ENCODE measurements at places on chromosomes 16 and 17. TPM values are rescaled to one million over a fixed set of nuclear protein-coding genes. Genes with fewer than 3 reads are reported as not detected.

- no peak overlapping the region for H3K4me3 ChIP-seq
- H3K4me1 ChIP-seq, result peaks cover 11% of the 10 kb centered on the region
- no peak for DNase-seq
- peaks cover 7% of the 10 kb centered on the region for H3K36me3 ChIP-seq
- peaks cover 18% of the 10 kb centered on the region for H3K27me3 ChIP-seq
Observed at GRCh38 chr16:4208341-4208751, 33.5 kb downstream of the SRL start.

- H3K36me3 ChIP-seq, result no peaks in the 10 kb centered on the region
- H3K27ac ChIP-seq, result no peak overlapping the region
- no peak overlapping the region for H3K4me3 ChIP-seq
- H3K4me1 ChIP-seq, result no peaks in the 10 kb centered on the region
- peaks cover 16% of the 10 kb centered on the region for H3K27me3 ChIP-seq
Observed at GRCh38 chr17:13031718-13032350, 14.0 kb upstream of the ELAC2 start.

DNA sequence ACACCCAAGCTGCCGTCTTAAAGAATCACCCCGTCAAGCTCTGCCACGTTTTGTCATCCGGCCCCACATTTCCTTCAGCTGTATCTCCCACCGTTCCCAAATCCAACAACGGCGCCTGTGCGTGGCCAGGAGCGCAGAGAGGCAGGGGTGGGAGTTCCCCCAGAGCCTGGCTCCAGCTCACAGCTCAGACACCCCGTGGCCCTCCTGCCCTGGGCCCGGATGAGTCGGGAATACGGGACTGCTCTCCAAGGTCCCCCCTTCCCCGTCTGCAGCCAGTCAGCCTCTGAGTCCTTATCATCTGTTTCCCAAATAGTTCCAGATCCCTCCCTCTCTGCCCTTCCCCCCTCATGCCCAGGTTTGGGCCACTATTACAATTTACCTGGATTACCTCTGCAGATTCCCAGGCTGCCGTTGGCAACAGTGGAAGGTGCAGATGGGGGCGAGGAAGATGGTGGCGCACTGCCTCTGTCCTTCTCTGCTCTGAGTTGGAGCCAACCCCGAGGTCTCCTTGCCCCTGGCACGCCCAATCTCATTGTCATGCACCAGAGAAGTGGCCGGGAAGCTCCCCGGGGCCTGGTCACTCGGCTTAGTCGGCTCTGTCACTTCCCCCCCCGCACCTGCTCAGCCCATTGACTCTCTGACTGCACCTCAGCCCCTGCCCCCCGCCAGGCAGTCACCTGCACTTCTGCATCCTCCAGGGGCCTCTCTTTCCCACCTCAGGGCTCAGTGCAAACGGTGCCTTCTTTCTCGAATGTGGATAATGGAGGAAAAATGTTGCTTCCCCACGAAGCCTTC is 18.3 kb upstream of the RPTOR start:
- no peaks in the 10 kb centered on the region for H3K36me3 ChIP-seq

DNA sequence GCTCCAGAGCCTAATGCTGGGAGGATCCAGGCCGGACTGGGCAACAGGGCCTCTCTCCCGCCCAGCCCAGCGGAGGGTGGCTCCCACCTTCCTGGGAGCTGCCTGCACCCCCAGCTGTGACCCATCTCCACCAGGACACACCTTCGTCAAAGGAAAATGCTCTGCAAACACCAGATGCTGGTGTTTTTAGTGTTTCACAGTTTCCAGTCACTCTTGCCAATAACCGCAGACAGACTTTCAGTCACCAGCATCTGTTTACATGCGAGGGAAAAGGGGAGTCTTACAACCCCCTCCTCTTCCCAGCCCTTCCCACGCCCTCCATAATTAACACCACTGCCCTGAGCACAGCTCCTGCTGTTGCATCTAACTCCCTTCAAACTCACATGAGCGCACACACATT is 25.3 kb downstream of the KLHDC4 start:
- DNase-seq, result no peak
- no peak overlapping the region for H3K4me3 ChIP-seq
- H3K27ac ChIP-seq, result no peak overlapping the region
- no peaks in the 10 kb centered on the region for H3K27me3 ChIP-seq
- H3K4me1 ChIP-seq, result no peaks in the 10 kb centered on the region

- H3K36me3 ChIP-seq, result no peaks in the 10 kb centered on the region
- no peak overlapping the region for H3K27ac ChIP-seq
- H3K27me3 ChIP-seq, result no peaks in the 10 kb centered on the region
Observed at GRCh38 chr16:35741546-35741945, 2282.1 kb downstream of the TP53TG3F start.

DNA sequence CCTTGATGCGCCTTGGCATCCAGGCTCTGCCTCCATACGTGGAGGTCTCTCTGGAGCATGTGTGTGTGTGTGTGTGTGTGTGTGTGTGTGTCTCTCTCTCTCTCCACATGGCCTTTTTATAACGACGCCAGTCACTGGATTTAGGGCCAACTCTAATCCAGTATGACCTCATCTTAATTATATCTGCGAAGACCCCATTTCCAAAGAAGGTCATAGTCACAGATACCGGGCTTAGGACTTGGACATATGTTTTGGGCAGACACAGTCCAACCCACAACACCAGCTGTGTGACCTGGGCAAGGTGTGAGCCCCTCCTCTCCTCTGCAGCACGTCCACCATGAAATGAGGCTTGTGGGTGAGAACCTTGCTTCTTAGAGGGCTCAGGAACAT is 138.4 kb upstream of the PLCG2 start:
- no peak overlapping the region for H3K27ac ChIP-seq
- DNase-seq, result no peak
- peaks cover 17% of the 10 kb centered on the region for H3K36me3 ChIP-seq
- H3K27me3 ChIP-seq, result no peaks in the 10 kb centered on the region
- peaks cover 16% of the 10 kb centered on the region for H3K4me1 ChIP-seq

- no peak overlapping the region for H3K27ac ChIP-seq
- H3K4me1 ChIP-seq, result no peaks in the 10 kb centered on the region
- no peaks in the 10 kb centered on the region for H3K27me3 ChIP-seq
Observed at GRCh38 chr16:82995924-82996441, 369.2 kb downstream of the CDH13 start.

DNA sequence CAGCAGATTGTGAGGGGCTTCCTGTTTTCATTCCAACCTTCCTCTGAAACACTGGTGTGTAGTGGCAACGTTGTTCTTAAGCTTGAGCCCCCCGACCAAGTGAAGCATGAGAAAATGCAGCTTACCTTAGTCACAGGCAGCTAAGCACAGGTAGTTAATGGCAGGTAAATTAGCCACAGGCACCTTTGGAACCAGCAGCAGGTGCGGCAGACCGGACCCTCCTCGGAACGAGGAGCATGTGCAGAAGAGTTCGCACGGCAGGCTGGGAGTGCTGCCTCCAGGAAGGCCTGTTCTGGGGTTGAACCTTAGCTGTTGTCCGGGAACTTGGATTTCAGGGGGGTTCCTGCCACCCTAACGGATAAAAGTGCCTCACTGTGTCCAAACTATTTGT is 7.2 kb upstream of the IRF8 start:
- H3K4me1 ChIP-seq, result peaks cover 52% of the 10 kb centered on the region
- peaks cover 22% of the 10 kb centered on the region for H3K27me3 ChIP-seq
- peak overlapping the region; percentile 27 for H3K4me3 ChIP-seq
- peak overlapping the region; percentile 52 for H3K27ac ChIP-seq
- no peaks in the 10 kb centered on the region for H3K36me3 ChIP-seq
- DNase-seq, result peak; percentile 19

DNA sequence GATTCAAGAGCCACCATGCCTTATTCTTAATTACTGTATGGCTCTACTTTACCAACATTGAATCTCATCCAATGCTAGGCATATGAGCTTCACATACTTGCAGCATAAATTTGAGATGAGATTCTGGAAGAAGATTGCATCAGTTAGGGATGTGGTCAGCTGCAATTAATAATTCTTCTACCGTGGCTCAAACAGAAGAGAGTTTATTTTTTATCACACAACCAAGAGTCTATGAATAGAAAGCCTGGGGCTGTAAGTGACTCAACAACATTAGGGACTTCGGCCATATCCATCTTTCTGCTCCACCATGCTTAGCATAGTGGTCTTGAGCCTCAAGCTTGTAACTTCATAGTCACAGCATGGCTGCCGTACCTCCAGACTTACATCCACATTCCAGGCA is 179.4 kb upstream of the IRX6 start:
- H3K36me3 ChIP-seq, result no peaks in the 10 kb centered on the region
- peaks cover 30% of the 10 kb centered on the region for H3K27me3 ChIP-seq
- H3K4me1 ChIP-seq, result no peaks in the 10 kb centered on the region
- DNase-seq, result no peak

- DNase-seq, result no peak
- no peaks in the 10 kb centered on the region for H3K4me1 ChIP-seq
- no peak overlapping the region for H3K4me3 ChIP-seq
- H3K36me3 ChIP-seq, result peaks cover 72% of the 10 kb centered on the region
- H3K27ac ChIP-seq, result no peak overlapping the region
- H3K27me3 ChIP-seq, result no peaks in the 10 kb centered on the region
Observed at GRCh38 chr16:89522287-89522686, 14.1 kb downstream of the SPG7 start.

GRCh38 chr17:75031972-75032719 is 14.6 kb downstream of the ATP5PD start:
- H3K4me3 ChIP-seq, result peak overlapping the region; percentile 68
- H3K27me3 ChIP-seq, result peaks cover 16% of the 10 kb centered on the region
- H3K4me1 ChIP-seq, result peaks cover 30% of the 10 kb centered on the region
- H3K27ac ChIP-seq, result peak overlapping the region; percentile 68
- H3K36me3 ChIP-seq, result peaks cover 42% of the 10 kb centered on the region

GRCh38 chr16:84979516-84979915 is 31.8 kb downstream of the ZDHHC7 start:
- DNase-seq, result no peak
- H3K36me3 ChIP-seq, result peaks cover 91% of the 10 kb centered on the region
- no peak overlapping the region for H3K4me3 ChIP-seq
- peaks cover 50% of the 10 kb centered on the region for H3K4me1 ChIP-seq

GRCh38 chr16:31535737-31536136 is 8.0 kb downstream of the AHSP start:
- H3K27ac ChIP-seq, result no peak overlapping the region
- H3K4me1 ChIP-seq, result no peaks in the 10 kb centered on the region
- H3K36me3 ChIP-seq, result no peaks in the 10 kb centered on the region
- H3K4me3 ChIP-seq, result no peak overlapping the region
- no peak for DNase-seq

GRCh38 chr16:78155791-78156345 is 56.4 kb downstream of the WWOX start:
- H3K27me3 ChIP-seq, result no peaks in the 10 kb centered on the region
- no peaks in the 10 kb centered on the region for H3K36me3 ChIP-seq
- H3K4me3 ChIP-seq, result no peak overlapping the region
- DNase-seq, result no peak

DNA sequence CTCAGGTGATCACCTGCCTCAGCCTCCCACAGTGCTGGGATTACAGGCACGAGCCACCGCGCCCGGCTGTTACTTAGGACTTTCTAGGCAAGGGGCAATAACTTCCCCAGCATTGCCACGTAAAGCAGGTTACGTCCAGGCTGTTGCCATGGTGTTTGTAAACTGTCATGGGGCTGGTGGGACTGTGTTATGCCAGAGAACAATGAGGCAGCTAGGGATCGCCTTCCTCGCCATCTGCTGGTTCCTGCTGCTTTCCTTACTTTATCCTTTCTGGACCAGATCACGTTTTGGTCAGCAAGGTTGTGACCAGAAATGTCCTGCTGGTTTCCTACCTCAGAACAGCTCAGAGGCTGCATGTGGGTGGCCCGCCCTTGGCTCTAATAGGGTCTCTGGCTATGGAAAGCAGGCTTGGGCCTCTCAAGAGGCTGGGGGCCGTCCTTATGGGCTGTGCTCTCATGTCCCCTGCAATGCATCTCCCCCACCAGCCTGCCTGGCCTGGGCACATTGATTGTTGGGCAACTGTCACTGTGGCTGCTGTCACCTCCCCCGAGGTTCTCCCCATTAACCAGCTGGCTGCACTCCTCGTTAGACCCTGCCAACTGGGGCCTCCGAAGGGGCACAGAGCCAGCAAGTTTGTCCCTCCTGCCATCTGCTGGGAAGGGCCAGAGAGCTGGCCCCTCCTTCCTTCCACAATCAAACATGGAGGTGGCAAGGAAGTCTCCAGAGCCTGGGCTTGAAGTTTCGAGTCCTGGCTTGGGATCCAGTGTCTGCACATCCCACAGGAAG is 28.2 kb upstream of the ZC3H18 start:
- peak overlapping the region; percentile 56 for H3K27ac ChIP-seq
- no peaks in the 10 kb centered on the region for H3K36me3 ChIP-seq
- H3K4me3 ChIP-seq, result no peak overlapping the region
- peaks cover 93% of the 10 kb centered on the region for H3K27me3 ChIP-seq

The CCL14 gene
- total RNA-seq, result not detected

The MYH13 gene
- total RNA-seq, result not detected

The C17orf78 gene
- not detected for total RNA-seq
